ENCODE measurements at places on chromosomes 1 and 21.

DNA sequence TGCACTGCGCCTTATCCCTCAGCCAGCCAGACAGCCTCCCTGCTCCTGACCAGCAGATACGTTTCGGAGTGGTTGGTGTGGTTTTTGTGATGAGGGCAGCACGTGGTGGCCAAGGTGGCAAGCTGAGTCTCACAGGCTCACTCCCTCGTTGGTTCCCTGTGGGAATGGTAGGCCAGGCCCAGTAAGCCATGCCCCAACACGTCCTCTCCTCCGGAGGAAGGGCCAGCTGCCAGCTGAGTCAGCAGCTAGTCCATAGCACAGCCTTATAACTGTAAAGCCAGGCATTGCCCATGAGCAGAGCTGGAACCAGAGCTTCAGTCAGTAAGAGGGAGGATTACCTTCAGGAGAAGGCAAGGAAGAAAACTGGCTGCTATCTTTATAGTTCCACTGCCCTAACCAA, 29.5 kb downstream of the SZRD1 start:
- no peak for DNase-seq

- no peak for DNase-seq
Observed at GRCh38 chr1:13757693-13758092, 57.7 kb downstream of the PRDM2 start.

- DNase-seq = no peak
Observed at GRCh38 chr1:64984737-64985136, 18.4 kb upstream of the JAK1 start.

DNA sequence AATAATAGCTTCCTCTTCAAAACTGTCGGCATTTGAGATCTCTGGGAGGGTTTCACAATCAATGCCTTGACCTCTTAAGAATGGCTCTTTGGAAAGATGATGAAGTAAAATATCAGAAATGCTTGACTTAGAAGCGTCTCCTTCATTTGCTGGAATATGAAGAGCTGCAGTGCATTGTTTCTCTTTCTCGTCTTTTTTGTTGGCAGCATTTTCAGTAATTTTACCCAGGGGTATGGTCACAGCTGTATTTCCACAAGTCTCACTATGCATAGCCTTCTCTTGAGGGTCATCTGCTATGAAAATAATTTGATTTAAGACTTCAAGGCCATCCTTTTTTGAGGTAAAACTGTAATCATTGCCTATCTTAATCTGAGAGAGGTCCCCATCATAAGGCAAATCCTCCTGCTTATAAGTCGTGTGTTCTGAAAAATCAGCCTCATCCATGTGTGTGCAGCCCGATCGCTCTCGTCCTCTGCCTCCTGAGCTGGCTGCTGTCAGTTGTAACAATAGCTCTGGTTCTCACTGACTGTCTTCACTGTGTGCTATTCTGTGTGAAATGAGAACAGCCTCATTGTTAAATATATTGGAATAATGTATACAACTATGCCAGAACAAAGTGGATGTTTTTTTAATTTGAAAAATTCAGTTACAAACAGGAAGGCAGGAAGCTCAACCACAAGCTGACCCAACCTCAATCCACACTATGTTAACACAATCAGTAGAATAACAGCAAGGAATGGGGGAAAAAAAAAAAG, 4.5 kb downstream of the AKNAD1 start:
- no peak for DNase-seq

DNA sequence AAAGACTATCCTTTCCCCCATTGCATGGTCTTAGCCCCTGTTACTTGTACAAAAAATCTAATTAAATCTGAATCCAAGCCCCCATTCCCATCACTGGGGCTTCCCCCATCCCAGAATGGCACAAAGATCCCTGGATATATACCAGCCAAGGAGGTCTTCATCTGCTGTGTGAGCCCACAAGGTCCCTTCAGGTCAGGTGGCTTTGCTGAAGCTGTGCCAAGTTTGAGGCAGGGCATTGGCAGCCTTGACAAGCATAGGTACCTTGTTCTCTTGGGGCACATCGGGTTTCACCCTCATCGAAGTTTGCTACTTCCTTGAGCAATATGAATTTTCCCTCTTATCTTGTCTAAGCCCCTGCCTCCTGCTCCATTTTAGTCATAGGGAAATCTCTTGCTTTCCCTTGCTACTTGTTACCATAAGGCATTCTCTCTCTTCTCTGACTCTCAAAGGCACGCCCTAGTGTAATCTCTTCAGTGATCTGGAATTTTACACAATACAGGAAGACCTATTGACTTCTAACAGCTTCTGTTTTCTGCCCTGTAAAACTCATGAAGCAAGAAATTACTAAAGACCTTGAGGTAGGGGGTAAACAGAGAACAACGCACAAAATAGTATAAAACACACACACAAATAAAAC, 71.4 kb upstream of the COG2 start:
- no peak for DNase-seq

GRCh38 chr1:206947255-206947654, 989 bp upstream of the PIGR start:
- no peak for DNase-seq

DNA sequence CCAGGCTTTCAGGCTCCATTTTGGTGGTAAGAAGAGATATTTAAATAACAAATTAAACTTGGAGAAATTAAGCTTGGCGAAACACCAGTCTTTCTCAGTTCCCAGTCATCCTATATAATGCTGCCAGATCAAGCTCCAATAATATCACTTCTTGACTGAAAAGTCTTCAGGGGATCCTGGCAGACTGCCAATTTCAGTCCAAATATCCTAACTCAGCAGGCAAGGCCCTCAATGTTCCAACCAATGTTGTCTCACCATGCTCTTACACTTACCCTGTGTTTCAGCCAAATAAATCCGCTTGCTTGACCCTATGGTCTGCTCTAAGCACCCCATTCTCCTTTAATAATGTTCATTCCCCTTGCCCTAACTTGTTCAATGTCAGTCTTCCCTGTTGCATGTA, 39.9 kb upstream of the BCL10 start:
- DNase-seq = no peak

DNA sequence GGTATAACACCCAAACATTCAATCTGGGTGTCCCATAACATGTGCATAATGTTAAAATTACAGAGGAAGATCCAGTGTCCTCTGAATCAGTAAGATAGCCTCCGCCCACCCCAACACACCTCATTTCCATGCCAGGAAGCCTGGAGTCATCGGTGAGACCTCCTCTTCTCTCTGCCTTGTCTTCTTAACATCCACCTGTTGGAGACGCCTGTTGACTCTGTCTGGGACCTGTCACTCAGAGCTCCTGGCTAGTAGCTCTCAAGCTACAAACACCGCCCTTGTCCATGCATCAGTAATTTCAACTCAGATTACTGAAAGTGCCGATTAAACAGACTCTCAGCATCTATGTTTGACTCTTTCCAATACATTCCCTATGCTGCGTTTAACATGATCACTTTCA, 27.4 kb downstream of the KCNJ15 start:
- no peak for DNase-seq

GRCh38 chr1:61081686-61082310, 563 bp upstream of the NFIA start:
- DNase-seq = no peak

- no peak for DNase-seq
Observed at GRCh38 chr1:17725084-17725719, 29.9 kb upstream of the ACTL8 start.

GRCh38 chr1:214228976-214229375, 52.0 kb upstream of the SMYD2 start:
- no peak for DNase-seq

GRCh38 chr1:151060007-151060656, at the start of gene MLLT11:
MLLT11 (plus strand) TSS chr1:151060397; CDS start chr1:151067225, 6,828 bp downstream.
- peak; percentile 99 for DNase-seq

GRCh38 chr1:160429702-160430535, 29.6 kb downstream of the VANGL2 start:
- no peak for DNase-seq

DNA sequence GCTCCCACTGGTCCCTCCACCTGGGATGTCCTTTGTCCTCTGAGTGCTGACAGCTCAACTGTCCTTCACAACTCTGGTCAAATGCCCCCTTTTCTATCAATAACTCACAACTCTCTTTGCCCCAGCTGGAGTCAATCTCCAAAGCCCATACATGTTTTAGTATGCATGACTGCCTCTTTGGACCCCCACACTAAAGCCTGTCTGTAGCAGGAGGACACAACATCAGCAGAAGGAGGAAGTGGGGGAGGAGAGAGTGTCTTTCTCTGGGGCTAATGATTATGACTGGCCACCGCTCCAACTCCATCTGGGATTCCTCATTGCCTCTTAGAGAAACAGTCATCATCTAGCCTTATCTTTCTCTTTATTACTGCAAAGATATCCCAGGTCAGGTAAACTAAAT, 186.6 kb upstream of the FGGY start:
- peak; percentile 50 for DNase-seq

GRCh38 chr1:79128722-79129121, 122.2 kb upstream of the ADGRL4 start:
- DNase-seq = no peak

GRCh38 chr1:72969461-72969860, 687.1 kb upstream of the NEGR1 start:
- DNase-seq = no peak

- no peak for DNase-seq
Observed at GRCh38 chr1:10733474-10734366, 62.7 kb downstream of the CASZ1 start.

- no peak for DNase-seq
Observed at GRCh38 chr1:56133522-56134472, 445.6 kb downstream of the PLPP3 start.

DNA sequence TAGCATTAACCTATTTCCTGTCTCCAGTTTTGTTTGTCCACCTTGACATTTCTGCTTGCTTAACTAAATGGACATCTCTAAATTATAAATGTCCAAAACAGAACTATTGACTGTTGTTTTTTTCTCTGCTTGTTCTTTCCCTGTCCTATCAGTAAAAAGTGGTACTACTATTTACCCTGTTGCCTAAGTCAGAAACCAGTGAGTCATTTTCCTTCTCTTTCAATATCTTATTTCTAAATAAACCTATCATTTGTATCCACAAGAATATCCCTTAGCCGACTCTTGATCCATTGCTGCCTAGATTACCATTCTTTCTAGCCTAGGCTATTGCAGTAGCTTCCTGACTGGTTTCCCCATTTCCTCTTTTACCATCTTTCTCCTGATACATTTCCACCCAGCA, 22.5 kb downstream of the MIER1 start:
- no peak for DNase-seq

DNA sequence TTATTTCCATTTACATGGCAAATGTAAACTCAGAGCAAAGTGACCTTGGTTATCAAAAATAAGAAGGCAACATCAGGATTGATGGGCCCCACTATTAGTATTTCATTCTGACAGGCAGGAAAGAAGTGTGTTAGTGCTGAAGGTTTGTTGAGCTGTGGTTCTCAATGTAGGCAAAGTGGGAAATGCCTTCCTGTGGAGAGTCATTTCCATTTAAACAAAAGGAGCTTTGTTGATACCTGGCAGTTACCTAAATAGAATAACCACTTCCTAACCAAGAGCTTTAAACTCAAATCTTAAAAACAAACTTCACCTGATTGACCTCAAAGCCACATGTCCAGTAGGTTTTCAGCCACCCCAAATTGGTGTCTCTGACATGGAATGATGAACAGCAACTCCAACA, 579.9 kb upstream of the BEND5 start:
- no peak for DNase-seq

DNA sequence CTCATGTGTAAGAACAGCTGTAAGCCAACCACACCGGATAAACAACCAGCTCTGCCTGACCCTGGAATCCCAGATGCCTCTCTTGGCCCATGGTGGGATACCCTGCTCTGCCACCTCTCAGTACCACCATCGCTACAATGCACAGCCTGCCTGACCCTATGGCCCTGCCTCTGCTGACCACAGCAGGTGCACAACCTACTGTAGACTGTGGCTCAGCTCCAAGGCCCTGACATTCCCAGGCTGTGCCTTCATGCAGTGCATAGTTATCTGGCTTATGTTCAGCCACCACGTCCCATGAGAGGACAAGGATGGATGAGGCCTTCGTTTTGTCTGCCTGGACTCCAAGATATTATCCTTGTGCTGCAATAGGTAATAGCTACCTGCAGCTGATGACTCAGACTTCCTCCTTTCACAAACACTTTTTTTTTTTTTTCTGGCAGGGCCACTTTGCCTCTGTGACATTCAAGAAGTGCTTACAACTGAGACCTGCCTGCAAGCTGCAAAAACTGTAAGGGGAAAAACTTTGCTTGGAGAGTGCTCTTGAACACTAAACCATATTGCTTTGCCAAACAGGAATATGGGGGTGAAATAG, 177.7 kb downstream of the URB2 start:
- DNase-seq = no peak

GRCh38 chr1:61457526-61458040, 267.4 kb downstream of the TM2D1 start:
- DNase-seq = no peak

- DNase-seq = no peak
Observed at GRCh38 chr1:27821761-27822315, 8.7 kb upstream of the PPP1R8 start.

GRCh38 chr1:43688109-43688387, 19.3 kb upstream of the ST3GAL3 start:
- DNase-seq = no peak

- no peak for DNase-seq
Observed at GRCh38 chr1:58465176-58465575, 81.3 kb downstream of the OMA1 start.

DNA sequence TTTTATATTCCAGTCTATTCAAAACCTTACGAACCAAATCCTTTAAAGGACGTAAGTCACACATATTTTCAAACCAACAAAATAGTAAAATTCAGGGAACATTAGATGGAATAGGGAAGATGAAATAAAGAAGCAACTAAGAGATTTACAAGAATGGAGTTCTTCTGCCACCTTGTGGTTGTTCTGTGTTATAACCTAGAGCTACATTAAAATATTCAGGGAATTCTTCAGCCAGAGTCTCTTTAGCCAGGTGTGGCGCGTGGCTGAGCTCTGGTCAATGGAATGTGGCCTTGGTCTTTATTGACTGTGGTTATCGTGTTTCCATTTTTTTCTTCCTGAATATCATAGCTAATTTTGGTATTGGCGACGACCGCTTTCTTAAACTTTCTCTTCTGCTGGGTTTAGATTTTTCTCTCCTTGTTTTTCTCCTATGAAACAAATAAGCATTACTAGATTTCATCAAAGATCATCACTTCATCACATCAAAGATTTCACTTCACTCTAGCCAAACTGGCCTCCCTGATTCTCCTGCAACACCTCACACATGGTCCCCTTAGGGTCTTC, 221.3 kb downstream of the MRPL39 start:
- DNase-seq = peak; percentile 75

- no peak for DNase-seq
Observed at GRCh38 chr21:41706678-41707077, 60.2 kb downstream of the RIPK4 start.

GRCh38 chr1:34839526-34840305, 19.8 kb downstream of the SMIM12 start:
- no peak for DNase-seq

DNA sequence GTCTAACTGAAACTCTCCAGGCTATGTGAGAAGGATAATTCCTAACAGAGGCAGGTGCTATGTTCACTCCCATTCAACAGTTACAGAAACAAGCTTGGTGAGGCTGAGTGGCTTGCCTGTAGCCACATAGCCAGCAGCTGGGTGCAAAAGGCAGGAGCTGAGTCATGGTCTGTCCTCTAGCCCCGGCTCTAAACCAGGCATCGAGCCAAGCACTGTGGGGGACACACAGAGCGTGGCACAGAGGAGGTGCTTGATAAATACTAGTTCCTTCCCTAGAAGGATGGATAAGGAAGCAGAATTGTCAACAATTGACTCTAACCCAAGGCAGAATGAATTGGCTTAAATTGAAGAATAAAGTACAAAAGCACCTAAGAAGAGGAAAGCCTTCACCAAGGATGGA, 10.4 kb upstream of the KCNA2 start:
- DNase-seq = no peak

GRCh38 chr21:43591571-43591970, 67.7 kb downstream of the HSF2BP start:
- no peak for DNase-seq
